NAMALWA (cell line): ENCODE measurements at places on chromosomes 12 and 14.
A peak's percentile ranks its signal among the peaks of the same experiment; 100 is the strongest.

- DNase-seq: no peak
Observed at GRCh38 chr12:100061814-100062213, 77.1 kb upstream of the ANKS1B start.

GRCh38 chr12:116080415-116080814 is 197.1 kb downstream of the MED13L start:
- DNase-seq: no peak

DNA sequence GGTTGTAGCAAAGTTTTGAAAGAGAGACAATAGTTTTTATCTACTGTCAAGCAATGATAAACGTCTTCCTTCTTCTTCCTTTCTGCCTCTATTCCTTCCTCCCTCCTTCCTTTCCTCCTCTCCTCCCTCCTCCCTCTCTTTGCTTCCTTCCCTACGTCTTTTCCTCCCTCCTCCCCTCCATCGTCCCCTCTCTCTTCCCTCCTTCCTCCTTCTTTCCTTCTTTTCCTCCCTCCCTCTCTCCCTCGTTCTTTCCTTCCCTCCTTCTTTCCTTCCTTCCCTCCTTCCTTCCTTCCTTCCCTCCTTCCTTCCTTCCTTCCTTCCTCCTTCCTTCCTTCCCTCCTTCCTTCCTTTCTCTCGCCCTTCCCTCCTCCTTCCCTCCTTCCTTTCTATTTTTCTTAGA is 82.8 kb upstream of the KCNA1 start:
- no peak for DNase-seq

- no peak for DNase-seq
Observed at GRCh38 chr14:58656671-58657411, 19.1 kb downstream of the DACT1 start.

DNA sequence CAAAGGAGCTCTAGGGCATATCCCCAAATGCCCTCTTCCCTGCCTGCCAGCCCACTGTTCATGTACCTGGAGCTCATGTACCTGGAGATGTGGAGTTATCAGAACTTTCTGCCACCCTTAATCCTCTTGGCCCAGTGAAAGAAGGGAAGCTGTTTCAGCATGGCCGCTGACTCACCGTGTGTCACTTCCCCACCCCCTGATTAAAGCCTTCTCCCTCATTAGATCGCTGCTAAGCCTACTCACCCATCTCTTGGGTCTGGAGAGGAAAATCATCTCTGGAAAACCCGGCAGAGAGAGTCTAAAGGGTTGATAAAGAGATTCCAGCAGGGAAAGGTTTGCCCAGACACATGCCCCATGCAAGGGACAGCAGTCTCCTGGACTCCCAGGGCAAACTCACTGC is 4.5 kb upstream of the LTBP2 start:
- no peak for DNase-seq

GRCh38 chr12:11905534-11905933 is 165.2 kb upstream of the BCL2L14 start:
- no peak for DNase-seq

DNA sequence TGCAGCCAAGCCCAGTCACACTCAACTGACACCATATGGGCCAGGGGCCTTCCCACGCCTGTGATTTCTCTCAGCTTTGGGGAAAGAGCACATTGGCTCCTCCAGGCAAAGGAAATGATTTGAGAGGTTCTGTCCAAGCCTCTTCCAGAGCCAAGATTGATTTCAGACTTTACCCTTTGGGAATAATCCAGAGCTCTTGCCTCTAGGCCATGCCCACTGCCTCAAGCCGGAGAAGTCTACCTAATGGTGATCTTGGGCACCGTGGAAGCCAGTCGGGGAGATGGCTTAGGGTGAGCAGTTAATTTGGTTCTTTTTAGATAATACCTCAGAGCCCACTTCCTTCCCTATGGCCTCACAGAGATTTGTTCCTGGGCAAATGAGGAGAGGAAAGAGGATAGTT is 45.0 kb upstream of the NUAK1 start:
- DNase-seq: no peak

DNA sequence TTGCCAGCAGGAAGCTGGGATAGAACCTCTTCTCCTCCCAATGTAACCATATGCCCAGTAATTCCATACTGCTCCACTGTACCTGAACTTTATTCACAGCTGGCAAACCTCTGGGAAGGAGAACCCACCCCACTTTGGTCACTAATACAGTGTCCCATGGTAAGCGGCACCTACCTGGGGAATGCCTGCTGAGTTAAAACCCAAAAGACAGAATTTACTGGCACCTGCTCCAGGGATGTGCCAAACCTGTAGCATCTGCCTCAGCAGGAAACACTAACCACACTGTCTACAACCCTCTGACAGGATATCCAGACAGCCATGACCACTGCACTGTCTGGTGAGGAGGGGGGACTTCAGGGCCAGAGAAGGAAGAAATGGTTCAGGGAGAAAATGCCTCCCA is 26.6 kb downstream of the DDX24 start:
- DNase-seq: no peak

DNA sequence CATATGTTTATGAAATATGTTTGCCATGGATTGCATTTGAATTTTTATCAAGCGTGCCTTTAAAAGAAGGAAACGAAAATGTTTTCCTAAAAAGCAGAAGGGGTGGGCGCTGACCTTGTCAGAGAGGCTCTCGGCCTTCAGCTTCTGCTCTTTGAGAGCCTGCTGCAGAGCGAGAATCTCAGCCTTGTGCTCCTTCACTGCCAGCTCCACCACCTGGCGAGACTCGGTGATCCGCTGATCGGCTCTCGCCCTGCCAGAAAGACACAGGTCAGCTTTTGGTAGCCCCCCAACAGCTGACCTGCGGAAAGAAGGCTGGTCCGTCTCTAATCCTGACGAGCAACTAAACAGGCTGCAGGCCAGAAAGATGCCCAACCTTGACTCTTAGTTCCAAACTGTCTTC is 62.4 kb downstream of the PRKAB1 start:
- no peak for DNase-seq

DNA sequence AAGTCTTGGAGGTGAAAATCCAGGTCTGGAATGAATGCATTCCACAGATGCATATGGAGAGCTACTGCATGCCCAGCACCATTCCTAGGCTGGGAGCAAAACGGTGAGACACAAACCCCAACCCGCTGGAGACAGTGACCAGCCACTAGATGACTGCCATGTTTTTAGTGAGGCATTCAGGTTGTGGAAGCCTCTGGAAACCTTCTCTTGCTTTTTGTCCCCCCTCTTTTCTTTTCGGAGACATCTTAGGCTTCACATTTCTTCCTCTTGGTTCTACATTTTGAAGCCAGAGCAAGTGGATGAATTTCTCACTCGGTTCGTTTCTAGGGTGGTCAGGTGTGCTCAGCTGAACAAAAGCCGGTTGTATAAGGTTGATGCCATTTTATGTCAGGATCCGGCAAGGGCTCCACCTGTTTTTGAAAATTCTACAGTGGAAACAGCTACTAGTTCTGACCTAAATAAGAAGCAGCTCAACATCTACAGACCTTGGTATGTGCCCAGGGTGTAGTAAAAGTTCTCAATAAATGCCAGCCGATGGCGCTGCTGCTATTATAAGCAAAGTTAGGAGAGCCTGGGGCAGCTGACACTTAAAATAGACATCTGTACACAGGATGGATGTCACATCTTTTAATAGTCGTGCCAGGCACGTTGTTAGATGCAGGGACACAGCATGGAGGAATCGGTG is 1.8 kb upstream of the ZNF839 start:
- peak; percentile 79 for DNase-seq

- no peak for DNase-seq
Observed at GRCh38 chr14:91135039-91135438, 21.2 kb downstream of the DGLUCY start.

DNA sequence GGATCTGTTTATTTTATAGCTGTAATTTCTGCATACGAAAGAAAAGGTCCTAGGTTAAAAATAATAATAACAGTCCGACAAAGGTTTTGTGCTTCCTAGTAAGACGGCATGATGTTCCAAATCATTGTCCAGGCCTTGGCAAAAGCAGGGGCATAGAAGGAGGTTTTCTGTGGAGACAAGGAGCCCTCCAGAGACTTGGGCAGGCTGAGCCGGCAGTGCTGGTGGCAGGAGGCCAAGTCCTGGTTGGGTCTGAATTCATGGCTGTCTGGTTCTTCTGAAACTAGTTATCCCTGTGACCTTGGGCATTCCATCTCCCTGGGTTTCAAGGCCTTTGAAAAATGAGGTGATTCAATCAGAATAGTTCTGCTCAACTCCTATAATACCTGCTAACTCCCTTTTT is 44.0 kb downstream of the KCNK13 start:
- DNase-seq: no peak

GRCh38 chr12:81257947-81258551 is 180.2 kb downstream of the ACSS3 start:
- DNase-seq: peak; percentile 80

DNA sequence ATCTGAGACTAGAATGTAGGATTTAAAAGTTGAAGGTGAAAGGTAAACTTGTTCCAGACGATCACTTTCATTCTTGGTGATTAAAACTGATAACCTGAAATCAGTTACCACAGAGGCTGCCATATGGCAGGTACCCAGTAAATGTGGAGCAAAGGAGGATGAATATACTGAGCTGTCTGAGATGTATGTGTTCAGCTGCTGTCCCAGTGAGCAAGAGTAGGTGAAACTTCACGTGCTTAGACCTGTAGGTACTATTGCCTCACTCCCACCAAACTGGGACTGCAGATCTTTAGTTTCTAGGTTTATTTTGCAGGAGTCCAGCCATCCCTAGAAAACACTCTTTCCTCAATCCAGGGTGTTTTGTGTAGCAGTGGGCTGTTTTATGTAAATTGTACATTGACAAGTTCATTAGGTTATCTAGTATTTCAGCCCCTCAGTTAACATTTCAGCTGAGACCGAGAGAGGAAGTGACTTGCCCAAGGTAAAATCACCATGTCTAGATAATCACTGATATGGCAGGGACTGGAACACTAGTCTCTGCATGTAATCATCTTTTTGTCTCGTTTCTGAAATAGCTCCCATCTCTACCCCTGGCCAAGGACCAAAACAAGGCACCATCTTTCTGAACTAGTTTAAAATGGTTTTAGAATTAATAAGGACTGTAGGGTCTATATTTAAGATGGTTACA is 62.7 kb downstream of the ATG14 start:
- DNase-seq: no peak

DNA sequence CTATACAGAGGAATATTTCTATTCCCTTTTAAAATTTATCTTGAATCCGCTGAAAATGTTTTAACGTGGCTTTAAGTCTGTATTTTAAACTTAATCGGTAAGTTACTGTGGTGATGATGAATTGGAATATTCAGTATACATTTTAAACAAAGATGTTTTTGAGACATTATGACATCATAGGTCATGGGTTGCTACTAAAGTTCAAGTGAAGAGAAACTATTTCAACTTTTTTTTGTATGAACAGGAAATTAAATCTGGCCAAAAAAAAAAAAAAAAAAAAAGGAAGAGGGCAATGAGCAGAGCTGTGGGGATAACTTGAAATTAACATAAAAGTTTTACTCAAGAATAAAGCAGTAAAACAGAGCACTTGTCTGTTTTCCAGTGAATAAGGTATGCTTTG is 109.0 kb downstream of the PLEKHA5 start:
- no peak for DNase-seq

DNA sequence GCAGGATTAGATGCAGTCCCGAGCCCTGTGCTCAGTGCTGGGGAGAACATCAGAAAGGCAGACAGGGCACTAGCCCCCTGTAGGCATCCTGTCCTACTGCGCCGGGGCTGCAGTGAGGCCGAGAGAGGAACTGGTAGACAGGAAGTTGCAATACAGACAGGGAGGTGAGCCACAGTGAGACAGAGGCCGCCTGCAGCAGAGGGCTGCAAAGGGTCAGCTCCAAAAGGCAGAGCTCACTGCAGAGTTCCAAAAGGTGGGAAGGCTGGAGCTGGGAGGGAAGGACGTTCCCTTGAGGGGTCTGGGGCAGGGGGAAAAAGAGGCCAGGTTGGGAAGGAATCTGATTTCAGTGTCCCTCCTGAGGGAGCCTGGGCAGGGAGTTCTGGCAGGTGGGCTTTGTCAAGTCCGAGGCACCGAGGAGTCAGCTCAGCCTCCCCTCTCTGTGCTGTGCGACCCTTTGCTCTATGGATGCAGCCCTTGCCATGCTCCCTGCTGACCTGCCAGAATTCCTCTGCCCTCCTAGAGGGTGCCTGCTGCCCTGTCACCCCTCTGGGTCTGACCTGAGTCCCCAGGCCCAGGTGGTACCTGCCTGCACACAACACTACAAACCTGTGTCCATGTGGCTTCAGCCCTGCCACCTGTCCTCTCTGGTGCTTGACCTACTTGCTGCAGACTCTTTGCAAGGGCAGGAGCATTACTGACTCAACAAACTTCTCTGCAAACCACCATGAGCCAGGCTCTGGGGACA is 63.5 kb downstream of the PRMT8 start:
- DNase-seq: peak; percentile 30

DNA sequence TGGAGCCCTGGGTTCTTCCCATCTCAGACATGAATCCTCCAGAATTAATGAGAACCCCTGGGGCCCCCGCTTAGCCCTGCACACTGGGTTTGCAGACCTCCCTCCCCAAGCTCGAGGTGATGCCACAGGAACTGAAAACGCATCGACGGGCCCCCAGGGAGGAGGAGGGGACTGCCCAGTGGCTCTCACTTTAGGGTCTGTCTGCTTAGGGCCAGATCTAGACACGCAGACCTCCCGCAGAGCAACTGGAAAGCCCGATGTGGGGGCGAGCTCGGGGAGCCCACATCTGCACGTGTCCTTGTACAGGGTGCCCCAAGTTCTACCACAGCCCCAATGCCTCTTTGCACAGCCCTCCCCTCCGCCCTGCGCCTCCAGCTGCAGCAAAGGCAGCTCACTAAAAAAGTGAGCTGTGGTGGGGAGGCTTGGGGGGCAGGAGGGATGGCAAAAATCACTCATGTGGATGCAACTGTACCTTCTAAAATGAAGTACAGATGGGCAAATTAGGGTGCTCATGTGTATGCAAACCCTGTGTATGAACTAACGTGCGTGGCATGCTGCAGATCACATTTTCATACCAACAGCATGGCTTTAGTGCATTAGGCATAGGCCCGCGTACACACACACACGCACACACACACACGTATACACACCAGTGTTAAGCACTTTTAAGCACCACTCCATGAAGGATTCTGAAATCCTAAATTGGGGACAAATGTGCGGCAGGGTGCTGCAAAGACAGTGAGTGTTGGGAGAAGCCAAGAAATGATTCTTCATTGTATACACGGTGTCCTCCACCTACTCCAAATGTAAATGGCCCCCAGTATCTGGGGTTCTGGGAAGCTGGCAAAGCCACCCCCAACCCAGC is 99.9 kb upstream of the MAP1LC3B2 start:
- DNase-seq: no peak

- peak; percentile 53 for DNase-seq
Observed at GRCh38 chr12:11787933-11788849, 138.7 kb downstream of the ETV6 start.
